ENCODE measurements at places on chromosomes 11 and 22.

- DNase-seq: no peak
Observed at GRCh38 chr22:25331050-25331449, 111.6 kb downstream of the CRYBB2 start.

GRCh38 chr11:31484497-31484896 lies 24.9 kb downstream of the IMMP1L start:
- no peak for DNase-seq

DNA sequence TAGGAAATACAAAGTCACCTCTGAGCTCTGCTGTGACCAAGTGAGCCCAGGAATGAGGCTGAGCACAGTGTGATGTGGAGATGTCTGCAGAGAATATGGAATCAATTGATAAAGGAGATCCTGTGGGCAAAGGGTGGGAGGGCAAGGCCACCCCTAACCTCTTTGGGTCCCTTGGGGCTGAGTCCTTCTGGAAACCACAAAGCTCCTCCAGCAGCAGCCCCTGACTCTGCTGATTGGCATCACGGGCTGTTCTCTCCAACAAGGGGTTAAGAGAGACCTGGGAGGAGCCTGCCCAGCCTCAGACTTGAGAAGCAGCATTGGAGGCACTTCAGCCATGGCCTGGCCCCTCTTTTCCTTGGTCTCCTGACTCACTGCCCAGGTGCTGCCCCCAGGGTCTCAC lies 49.7 kb downstream of the GGTLC2 start:
- no peak for DNase-seq

DNA sequence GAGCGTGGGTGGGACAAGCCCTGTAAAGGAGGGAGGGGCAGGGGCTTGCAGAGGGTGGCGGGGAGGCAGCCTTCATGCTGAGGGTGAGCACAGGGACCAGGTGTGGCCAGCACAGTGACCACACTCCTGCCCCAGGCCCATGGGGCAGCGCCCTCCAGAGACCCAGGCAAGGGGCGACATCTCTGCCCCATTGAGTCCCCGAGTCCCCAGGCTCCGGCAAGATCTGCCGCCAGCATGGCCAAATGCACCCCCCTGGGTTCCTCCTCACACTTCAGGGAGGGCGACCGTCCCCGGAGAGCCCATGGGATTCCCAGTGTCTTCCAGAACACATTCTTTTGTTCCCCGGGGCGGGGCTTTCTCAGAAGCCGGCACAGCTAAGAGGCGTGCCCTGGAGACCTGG lies 362.5 kb downstream of the TBC1D22A start:
- no peak for DNase-seq

DNA sequence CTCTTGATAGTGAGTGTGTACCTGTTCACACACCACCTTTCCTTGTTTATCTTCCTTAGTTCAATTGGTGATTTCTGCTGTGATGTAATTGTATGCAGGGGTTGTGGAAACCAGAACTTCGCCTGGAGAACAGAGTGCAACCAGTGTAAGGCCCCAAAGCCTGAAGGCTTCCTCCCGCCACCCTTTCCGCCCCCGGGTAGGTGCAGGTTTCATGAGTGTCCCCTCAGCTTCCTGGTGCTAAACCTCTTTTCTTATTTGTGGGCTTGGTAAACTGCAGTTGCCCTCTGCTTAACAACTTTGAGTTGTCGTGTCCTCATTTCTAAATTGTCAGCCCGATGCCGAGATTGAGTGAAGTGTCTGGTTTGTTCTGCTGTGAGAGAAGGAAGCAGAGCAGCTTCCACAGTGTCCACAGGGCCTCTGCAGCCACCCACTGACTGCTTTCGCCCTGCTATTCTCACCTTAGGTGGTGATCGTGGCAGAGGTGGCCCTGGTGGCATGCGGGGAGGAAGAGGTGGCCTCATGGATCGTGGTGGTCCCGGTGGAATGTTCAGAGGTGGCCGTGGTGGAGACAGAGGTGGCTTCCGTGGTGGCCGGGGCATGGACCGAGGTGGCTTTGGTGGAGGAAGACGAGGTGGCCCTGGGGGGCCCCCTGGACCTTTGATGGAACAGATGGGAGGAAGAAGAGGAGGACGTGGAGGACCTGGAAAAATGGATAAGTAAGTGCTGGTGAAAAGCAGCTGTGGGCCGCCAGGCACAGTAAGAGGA lies 7.1 kb upstream of the GAS2L1 start:
- DNase-seq: no peak

DNA sequence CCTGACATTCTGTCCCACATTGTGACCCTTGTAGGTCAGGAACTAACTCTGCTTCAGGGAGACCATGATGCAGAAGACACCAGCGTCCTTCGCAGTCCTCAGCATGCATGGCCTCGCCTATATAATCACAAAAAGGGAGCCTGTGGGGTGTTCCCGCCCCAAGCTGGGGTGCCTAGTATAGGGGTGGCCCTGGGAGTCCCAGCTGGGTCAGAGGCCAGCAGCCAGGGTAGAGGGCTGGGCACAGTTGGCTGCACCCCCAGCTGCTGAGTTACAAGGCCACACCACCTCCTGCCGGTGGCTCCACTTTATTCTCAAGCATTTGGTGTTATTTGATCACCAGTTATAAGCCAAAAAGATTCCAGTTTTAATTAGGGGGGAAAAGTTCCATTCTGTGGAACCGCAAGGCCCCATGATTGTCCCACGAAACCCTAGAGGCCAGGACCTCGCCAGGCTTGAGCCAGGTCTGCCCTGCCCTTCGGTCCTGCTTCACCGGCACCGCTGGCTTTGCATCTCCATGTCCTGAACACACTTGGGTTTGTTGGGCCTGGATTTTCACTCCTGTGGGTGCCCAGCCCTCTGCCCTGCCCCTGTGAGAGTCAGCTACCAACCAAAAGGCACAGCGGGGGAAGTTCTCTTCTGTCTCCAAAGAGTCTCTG lies 15.0 kb upstream of the GNB1L start:
- no peak for DNase-seq

DNA sequence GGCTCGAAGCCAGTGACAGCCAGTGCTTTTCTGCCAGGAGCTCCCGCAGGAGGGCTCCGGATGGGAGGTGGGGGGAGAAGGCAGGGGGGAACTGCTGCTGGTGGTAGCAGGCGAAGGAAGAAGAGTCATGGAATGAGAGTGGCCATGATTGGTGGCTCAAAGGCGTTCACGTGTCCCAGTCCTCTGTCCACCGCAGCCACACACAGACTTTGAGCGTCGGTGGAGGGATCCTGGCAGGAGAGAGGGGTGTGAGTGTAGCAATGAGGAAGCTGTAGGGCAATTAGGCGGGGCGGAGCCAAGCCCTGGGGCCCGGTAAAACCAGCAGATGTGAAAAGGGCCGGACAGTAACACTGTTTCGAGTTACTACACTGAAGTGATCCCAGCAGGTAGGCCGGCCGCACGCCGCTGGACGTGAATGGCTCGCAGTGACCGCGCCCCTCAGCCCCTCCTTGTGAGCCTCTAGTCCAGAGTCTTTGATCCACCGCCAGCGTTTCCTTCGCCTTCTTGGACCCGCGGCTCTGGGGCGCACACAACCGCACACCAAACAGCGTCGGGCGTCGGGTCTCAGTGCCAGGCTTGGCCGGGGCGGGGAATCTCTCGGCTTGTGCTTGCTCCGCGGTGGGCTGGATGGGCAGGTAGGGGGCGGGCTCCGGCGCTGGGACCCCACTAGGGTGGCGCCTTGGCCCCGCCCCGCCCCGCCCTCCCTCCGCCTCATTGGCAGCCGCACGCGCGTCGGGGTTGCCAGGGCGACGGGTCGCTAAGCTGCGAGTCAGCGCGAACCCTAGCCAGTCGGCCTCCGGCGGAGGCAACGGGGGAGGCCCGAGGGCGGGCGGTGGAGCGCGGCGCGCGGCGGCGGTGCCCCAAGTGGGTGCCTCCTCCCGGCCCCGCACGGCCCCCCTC lies at the start of gene LRRC10B:
LRRC10B (plus strand) TSS at position 788 of the 900 bp plus-strand sequence. CDS start 250 bp downstream, outside the sequence.
- no peak for DNase-seq

GRCh38 chr11:122309262-122309925 lies 193.4 kb upstream of the BLID start:
- no peak for DNase-seq

DNA sequence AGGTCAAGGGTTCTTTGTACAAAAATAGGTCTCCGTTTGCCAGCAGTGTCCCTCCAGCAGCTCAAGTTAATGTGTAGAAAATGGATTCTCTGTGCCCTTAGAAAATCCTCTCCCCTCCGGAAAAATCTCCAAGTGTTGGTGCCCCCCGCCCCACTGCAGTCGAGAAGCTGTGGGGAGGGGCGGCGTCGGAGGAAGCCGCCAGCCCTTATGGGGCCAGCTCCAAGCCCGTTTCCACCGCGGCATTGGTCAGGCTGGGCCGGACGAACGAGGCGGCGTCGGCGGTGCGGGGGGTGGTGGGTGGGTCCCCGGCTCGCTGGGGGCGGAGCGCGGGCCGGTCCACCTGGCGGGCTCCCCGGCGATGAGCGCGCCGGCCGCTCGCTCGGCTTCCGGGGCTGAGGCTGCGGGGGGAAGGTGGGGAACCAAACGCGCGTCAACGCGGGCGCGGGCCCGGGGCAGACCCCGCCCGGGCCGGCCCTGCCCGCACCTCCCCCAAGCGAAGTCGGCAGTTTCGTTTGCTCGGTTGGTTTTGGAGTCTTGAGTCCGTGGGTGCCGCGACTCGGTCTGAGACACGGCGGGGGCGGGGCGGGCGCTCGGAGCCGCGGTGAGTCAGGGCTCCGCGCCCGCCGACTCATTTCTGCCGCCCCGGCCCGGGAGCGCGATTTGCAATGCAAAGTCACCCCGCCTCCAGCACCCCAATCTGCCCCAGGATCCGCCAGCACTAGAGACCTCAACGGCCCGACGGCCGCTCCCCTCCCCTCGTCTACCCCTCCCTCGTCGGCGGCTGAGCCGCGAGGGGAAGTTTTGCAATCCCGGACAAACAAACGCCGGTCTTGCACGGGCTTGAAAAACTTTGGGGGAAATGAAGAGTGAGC lies 1.4 kb downstream of the ASCL2 start:
- no peak for DNase-seq

DNA sequence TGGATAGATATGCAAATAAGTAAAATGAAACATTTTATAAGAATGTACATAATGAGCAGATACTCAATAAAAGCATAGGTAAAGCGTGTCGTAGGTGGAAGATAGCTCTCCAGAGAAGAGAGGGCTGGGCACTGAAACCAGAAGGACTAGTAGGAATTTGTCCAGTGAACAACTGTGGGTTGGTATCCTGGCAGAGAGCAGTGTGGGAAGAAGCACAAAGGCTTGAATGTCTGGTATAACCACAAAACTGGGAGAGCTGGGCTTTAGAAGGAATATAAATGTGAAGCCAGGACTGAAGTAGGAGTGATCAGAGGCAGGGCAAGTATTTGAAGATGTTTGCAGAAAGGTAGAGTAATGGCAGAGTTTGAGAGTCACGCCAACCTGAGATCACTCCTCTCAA lies 33.1 kb upstream of the CARD16 start:
- no peak for DNase-seq

- peak; percentile 12 for DNase-seq
Observed at GRCh38 chr11:28697920-28698827, 590.0 kb downstream of the METTL15 start.

DNA sequence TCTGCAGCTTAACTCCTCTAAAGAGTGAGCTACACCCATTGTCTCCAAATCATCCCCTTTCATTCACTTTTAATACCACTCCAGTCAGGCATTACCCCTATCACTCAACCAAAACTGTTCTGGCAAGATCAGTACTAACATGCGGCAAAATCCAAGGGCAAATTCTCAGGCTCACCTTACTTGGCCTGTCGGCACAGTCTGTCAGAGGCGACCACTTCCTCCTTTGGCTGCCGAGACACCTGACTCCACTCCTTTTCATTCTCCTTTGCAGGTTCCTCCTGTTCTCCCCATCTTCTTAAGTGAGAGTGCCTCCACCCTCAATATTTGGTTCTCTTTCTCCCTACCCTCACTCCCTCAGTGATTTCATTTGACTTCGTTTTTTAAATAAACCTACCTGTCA lies 4.2 kb downstream of the C11orf91 start:
- no peak for DNase-seq

DNA sequence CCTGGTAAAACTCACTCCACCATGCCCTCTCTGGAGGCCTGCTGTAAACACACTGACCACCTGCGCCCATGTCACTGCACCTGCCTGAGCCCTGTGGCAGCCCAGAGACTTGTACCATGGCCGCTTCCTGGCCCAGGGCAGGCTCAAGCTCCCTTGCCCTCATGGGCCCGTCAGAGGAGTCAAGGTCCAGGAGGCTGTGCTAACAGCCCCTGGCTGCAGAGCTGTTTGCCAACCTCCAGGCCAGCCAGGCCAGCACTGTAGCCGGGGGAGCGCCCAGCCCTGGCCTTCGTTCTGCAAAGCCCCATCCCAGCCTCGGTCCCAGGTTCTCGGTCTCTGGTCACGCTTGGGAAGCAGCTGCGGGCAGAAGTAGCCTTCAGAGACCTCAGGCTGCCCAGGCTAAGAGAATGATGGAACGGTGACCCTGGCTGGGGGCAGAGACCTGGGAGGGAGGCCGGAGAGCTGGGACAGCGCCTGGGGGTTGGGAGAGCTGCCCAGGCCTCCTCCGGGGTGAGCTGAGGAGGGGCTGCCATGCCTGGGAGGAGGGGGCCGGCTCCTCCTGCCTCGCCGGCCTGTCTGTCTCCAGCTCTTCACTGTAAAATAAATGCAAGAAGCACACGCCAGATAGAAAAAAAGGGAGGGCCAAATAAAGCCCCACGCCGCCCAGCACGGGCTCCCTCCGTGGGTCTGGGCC lies 11.9 kb upstream of the TCF20 start:
- DNase-seq: no peak

GRCh38 chr11:32874132-32874531 lies 18.5 kb upstream of the QSER1 start:
- DNase-seq: no peak

- DNase-seq: no peak
Observed at GRCh38 chr11:102186551-102187191, 76.4 kb downstream of the YAP1 start.

- DNase-seq: no peak
Observed at GRCh38 chr11:12902791-12903486, 106.2 kb upstream of the RASSF10 start.

GRCh38 chr11:81036168-81036870 lies 1595.5 kb upstream of the TENM4 start:
- no peak for DNase-seq

GRCh38 chr11:92482492-92483060 lies 258.0 kb downstream of the FAT3 start:
- DNase-seq: no peak

Measured in kidney epithelial cell (primary cell).